ENCODE measurements at places on chromosomes 5 and 9.

GRCh38 chr5:63602971-63603370 lies 359.3 kb downstream of the HTR1A start:
- H3K4me1 ChIP-seq: no peaks in the 10 kb centered on the region
- H3K36me3 ChIP-seq: no peaks in the 10 kb centered on the region
- no peak overlapping the region for H3K4me3 ChIP-seq
- DNase-seq: no peak

GRCh38 chr5:100550531-100551051 lies 15.4 kb downstream of the FAM174A start:
- H3K4me1 ChIP-seq: peaks cover 2% of the 10 kb centered on the region
- no peaks in the 10 kb centered on the region for H3K27me3 ChIP-seq
- H3K27ac ChIP-seq: no peak overlapping the region
- no peak overlapping the region for H3K4me3 ChIP-seq
- no peak for DNase-seq

DNA sequence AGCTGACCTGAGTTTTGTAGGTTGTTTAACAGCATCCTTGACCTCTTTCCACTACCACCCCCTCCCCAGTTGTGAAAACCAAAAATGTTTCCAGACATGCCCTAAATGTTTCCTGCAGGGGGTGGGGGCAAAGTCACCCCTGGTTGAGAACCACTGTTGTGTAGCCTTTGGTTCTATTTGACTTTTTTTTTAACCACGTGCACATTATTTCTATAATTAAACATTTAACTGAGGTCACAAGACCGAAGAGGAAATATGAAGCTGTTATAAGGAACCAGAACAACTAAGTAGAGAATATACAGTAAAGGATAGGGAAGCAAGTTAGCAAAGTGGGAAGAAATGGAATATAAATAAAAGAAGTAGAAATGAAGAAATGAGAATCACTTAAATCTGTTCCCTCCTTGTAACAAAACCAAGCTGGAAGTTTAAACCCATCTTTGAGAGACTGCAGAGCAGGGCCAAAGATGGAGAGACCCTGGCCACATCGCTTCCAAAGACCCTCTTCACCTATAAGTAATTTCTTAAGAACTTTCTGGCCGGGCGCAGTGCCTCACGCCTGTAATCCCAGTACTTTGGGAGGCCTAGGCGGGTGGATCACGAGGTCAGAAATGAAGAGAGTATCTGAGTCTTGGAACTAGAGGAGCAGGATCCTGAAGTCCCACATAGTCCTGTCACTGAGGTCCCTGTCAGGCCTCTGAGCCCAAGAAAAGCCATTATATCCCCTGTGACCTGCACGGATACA lies 14.4 kb downstream of the SIT1 start:
- H3K4me1 ChIP-seq: peaks cover 20% of the 10 kb centered on the region
- DNase-seq: no peak
- H3K36me3 ChIP-seq: no peaks in the 10 kb centered on the region
- peak overlapping the region; percentile 57 for H3K27ac ChIP-seq

DNA sequence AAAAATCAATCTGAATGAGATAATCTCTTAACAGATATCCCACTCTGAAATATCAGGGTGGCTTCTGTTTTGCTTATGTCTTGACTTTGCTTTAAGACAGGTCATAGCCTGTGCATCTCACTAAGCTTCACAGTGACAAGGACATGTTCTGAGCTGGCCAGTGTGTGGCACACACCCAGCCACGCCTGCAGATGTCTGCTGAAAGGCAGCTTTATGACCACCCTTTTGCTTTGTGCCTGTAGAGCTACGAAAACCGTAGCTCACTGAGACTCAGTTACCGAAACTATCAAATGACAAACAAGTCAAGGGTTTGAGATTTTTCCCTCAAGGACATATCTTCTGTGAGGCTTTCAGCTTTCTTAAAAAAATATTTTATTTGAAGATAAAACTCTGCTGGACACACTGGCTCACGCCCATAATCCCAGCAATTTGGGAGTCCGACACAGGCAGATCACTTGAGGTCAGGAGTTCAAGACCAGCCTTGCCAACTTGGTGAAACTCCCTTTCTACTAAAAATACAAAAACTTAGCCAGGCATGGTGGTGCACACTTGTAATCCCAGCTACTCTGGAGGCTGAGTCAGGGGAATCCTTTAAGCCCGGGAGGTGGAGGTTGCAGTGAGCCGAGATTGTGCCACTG lies 233.2 kb downstream of the SPATA31A1 start:
- no peak overlapping the region for H3K27ac ChIP-seq
- no peaks in the 10 kb centered on the region for H3K4me1 ChIP-seq
- no peak overlapping the region for H3K4me3 ChIP-seq
- H3K36me3 ChIP-seq: no peaks in the 10 kb centered on the region

DNA sequence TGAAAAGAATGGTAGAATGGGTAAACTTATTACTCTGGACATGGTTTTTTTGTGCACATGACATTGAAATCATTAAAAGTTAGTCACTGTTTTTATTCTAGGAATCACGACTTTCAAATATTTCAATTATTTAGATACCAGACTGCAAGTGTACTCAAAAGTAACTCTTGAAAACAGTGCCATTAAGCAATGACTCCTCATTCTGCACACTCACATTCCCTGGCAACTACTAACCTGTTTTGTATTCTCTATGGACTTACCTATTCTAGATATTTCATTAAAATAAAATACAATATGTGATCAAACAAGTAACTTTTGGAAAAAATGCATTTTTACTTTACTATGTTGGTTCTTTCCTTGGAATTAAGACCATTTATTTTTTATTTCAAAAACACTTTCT lies 607.0 kb downstream of the PDE4D start:
- H3K36me3 ChIP-seq: no peaks in the 10 kb centered on the region
- H3K4me1 ChIP-seq: no peaks in the 10 kb centered on the region
- DNase-seq: no peak
- H3K27ac ChIP-seq: no peak overlapping the region
- H3K27me3 ChIP-seq: no peaks in the 10 kb centered on the region

DNA sequence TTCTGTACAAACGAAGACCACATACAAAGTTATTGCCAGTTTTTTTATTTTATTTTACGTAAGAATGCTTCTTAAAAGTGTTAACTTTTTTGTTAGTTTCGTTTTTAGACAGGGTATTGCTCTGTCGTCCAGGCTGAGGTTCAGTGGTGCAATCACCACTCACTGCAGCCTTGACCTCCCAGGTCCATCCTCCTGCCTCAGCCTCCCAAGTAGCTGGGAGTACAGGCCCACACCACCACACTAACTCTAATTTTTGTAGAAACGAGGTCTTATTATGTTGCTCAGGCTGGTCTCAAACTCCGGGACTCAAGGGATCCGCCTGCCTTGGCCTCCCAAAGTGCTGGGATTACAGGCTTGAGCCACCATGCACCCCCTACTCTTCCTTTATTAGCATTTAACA lies 2.3 kb upstream of the DNAJA1 start:
- H3K4me1 ChIP-seq: peaks cover 30% of the 10 kb centered on the region
- peak overlapping the region; percentile 33 for H3K27ac ChIP-seq
- no peaks in the 10 kb centered on the region for H3K36me3 ChIP-seq
- H3K27me3 ChIP-seq: no peaks in the 10 kb centered on the region
- no peak for DNase-seq

- H3K27ac ChIP-seq: no peak overlapping the region
- H3K36me3 ChIP-seq: peaks cover 43% of the 10 kb centered on the region
- DNase-seq: no peak
- no peaks in the 10 kb centered on the region for H3K4me1 ChIP-seq
- H3K4me3 ChIP-seq: no peak overlapping the region
- H3K27me3 ChIP-seq: no peaks in the 10 kb centered on the region
Observed at GRCh38 chr5:154375329-154376008, 70.3 kb upstream of the SAP30L start.

- no peaks in the 10 kb centered on the region for H3K27me3 ChIP-seq
- H3K36me3 ChIP-seq: no peaks in the 10 kb centered on the region
- DNase-seq: no peak
- no peaks in the 10 kb centered on the region for H3K4me1 ChIP-seq
Observed at GRCh38 chr5:116671211-116671736, 96.7 kb upstream of the SEMA6A start.

DNA sequence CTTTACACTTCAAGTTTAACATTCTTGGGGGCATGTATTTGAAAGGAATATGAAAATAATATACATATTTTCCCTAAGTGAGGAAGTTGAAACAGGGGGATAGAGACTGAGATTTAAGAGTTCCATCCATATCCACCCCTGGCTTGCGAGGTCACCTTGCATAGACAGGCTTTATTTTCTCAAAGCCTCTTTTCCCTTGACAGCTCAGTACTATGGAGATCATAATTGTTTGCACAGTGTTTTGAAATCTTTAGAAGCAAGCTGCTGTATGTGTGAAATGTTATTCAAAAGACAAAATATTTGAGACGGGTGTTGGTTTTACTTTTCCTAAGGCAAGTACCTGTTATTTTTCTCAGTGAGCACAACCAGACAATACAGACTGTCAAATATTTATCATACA lies 163.1 kb downstream of the LRRC70 start:
- no peak for DNase-seq
- no peak overlapping the region for H3K4me3 ChIP-seq
- no peak overlapping the region for H3K27ac ChIP-seq
- no peaks in the 10 kb centered on the region for H3K4me1 ChIP-seq
- no peaks in the 10 kb centered on the region for H3K36me3 ChIP-seq

DNA sequence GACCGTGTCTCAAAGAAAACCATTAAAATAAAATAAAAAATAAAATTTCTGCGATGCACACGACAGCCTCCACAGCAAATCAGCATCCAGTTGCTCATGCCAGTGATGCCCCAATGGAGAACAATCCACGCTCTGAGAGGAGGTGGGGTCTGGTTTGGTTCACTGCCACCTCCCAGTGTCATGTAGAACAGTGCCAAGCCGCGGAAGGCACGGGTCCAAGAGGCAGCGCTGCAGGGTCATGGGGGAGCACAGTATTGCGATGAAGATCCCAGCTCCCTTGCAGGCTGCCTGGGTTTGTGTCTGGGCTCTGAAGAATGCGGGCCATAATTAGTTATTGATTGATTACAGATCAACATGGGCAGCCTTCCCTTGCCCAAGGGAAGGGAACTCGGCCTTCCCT lies 6.1 kb upstream of the CACFD1 start:
- H3K4me1 ChIP-seq: peaks cover 4% of the 10 kb centered on the region
- no peak overlapping the region for H3K27ac ChIP-seq
- peaks cover 51% of the 10 kb centered on the region for H3K27me3 ChIP-seq
- DNase-seq: no peak
- no peak overlapping the region for H3K4me3 ChIP-seq

- H3K27me3 ChIP-seq: no peaks in the 10 kb centered on the region
- no peak overlapping the region for H3K27ac ChIP-seq
- no peaks in the 10 kb centered on the region for H3K36me3 ChIP-seq
- no peak overlapping the region for H3K4me3 ChIP-seq
- DNase-seq: no peak
Observed at GRCh38 chr5:172775326-172776234, 4.6 kb upstream of the DUSP1 start.

DNA sequence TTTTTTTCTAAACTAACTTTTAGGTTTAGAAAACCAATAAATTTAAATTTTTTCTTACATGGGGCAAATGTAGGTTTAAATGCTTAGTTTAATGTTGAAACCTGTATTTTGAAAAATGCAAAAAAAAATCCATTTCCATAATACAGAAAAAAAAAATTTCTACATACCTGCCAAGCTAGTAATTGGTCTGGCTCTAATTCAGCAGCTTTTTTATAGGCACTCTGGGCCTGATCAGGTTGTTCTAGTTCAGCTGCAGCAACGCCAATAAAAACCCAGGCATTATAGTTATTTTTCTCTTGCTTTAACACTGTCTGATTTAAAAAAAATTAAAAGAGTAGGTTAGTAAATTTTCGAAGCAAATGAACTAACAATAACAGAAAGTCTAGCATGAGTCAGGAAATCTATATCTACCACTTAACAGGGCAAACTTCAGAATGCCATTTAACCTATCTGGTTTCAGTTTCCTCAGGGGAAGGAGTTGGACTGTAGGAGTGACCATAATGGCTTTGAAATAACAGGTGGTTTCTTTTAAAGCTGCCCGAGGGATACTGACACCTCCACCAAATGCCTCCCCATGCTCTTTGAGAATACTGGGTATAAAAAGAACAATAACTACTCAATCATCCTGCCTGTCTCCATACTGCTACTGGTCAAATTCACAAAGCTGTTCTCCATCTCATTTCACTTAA lies 11.6 kb downstream of the SKIC3 start:
- no peak overlapping the region for H3K27ac ChIP-seq
- DNase-seq: no peak
- no peaks in the 10 kb centered on the region for H3K4me1 ChIP-seq
- H3K27me3 ChIP-seq: no peaks in the 10 kb centered on the region
- H3K4me3 ChIP-seq: no peak overlapping the region

- no peaks in the 10 kb centered on the region for H3K36me3 ChIP-seq
- no peak overlapping the region for H3K4me3 ChIP-seq
- no peaks in the 10 kb centered on the region for H3K27me3 ChIP-seq
Observed at GRCh38 chr5:136793300-136793699, 428.0 kb upstream of the TRPC7 start.

DNA sequence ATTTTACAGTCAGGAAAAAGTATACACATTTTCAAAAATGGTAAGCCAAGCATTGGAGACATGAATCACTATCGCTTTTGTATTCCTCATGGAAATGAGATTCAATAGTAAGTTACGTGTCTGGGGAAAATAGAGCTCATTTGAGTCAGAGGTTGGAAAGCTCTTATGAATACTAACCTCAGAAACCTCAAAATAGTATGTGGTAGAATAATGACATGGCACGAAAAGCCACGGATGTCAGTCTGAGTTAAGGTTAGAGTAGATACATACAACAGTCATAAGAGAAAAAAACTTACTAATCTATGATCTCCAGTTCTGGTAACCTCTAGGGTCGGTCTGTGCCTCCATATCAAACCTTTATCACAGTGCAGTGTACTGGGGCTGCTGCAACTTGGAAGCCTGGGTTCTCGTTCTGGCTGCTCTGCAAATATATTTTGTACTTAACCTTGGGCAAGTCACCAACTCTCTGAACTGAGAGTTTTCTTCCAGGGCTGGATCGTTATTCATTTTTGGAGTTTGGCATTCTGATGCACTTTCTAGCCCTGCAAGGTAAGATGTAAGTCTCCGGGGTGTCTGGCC lies 31.8 kb downstream of the MAP1B start:
- H3K4me3 ChIP-seq: no peak overlapping the region
- no peaks in the 10 kb centered on the region for H3K36me3 ChIP-seq
- H3K27ac ChIP-seq: no peak overlapping the region
- DNase-seq: no peak

DNA sequence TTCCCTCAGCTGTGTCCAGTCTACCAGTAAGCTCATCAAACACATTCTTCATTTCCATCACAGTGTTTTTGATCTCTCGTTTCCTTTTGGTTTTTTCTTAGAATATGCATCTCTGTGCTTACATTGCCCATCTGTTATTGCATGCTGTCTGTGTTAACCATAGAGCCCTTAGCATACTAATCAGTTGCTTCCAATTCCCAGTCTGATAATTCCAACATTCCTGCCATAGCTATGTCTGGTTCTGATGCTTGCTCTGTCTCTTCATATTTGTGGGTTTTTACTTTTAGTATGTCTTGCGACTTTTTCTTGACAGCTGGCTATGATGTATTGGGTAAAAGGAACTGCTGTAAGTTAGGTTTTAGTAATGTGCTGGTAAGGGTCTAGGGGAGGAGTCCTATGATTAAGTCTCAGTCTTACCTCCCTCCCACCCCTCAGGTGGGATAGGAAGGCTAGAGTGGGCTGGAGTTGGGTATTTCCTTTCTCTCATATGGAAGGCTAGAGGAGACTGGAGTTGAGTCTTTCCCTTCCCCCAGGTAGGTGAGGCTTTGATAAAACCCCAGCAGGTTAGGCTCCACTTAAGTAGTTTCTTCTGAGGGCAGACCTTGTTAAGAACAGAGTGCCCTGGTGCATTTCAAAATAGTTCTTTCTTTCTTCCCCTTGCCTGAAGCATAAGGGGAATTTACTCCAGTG lies 99.1 kb upstream of the RASGRF2 start:
- H3K27me3 ChIP-seq: no peaks in the 10 kb centered on the region
- no peaks in the 10 kb centered on the region for H3K4me1 ChIP-seq
- no peak for DNase-seq
